ENCODE measurements at places on chromosomes 12 and 14. TPM values are rescaled to one million over a fixed set of nuclear protein-coding genes. Genes with fewer than 3 reads are reported as not detected.
A peak's percentile ranks its signal among the peaks of the same experiment; 100 is the strongest.

DNA sequence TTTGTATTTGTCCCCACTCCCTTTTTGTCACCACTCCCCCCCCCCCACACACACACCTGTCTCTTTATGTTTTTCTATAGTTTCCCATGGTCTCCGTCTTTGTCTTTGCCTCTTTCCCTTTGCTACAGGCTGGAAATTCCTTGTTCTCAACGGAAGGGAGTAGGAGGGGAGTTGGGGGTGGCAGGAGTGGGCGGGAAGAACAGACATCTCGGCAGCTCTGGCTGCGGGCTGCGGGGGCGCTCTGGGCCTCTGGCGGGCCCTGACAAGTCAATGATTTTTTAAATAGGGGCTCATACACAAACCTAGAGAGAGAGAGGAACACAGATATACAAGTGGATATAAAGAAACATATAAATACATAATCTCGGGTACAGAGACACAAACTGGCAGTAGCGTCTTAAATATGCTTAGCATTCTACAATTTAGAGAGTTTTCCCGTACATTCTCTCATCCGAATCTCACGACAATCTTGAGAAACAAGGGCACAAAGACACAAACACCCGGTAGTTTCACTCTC is 2.4 kb upstream of the NAB2 start:
- DNase-seq = peak; percentile 80

GRCh38 chr14:63342371-63342770 is 23.6 kb upstream of the GPHB5 start:
- DNase-seq = no peak

- DNase-seq = no peak
These were observed 251.1 kb downstream of the NAV3 start for GRCh38 chr12:78081590-78082314.

Gene GYS2
- total RNA-seq = not detected

Gene TFCP2
- total RNA-seq = 17.9 TPM

- no peak for DNase-seq
These were observed 155.2 kb downstream of the STXBP6 start for GRCh38 chr14:24894583-24895242.

Gene STXBP6
- total RNA-seq = 0.14 TPM
